ENCODE measurements at places on chromosomes 4 and X.
A peak's percentile ranks its signal among the peaks of the same experiment; 100 is the strongest.

GRCh38 chr4:124265701-124266100, 446.8 kb downstream of the ANKRD50 start:
- DNase-seq: no peak

GRCh38 chrX:78104447-78105176, 564 bp downstream of the PGK1 start:
- DNase-seq: peak; percentile 35

- DNase-seq: no peak
These were observed 197.6 kb downstream of the CPXCR1 start for GRCh38 chrX:88944661-88945060.

DNA sequence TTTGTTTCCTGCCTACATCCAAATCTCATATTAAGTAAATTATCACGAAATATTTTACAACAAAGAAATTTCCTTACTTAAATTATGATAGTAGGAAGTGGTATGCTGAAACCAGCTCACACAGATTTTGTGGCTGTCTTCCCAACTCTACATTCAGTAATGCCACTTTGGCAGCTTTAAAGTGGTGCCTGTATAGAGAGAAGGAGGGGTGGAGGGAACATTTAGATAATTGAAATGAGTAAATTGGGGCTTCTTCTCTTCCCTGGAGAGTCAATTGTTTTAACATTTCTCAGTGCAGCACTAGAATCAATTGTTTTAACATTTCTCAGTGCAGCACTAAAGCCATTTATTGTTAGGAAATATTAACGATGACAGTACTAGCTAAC, 1323.1 kb downstream of the PCDH7 start:
- DNase-seq: no peak

DNA sequence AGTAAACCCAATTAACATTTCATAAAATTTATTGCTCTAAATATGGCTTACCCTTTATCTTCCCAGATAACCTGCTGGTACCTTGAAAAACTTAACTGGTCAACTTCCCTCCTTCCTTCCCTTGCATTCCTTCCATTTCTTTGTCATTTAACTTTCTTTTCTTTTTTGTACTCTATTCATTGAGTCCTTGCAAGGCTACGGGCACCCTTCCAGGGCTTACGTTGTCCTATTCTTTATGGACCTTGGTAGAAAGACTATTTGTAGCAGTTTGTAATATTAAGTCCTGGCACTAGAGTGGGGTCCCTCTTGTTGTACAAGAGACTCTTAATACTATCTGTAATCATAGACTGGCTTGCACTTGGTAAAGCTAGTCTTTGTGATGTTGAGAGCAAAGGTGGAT, 8.0 kb upstream of the GATB start:
- no peak for DNase-seq

- DNase-seq: no peak
These were observed 44.5 kb downstream of the SEPTIN11 start for GRCh38 chr4:76993787-76994641.

DNA sequence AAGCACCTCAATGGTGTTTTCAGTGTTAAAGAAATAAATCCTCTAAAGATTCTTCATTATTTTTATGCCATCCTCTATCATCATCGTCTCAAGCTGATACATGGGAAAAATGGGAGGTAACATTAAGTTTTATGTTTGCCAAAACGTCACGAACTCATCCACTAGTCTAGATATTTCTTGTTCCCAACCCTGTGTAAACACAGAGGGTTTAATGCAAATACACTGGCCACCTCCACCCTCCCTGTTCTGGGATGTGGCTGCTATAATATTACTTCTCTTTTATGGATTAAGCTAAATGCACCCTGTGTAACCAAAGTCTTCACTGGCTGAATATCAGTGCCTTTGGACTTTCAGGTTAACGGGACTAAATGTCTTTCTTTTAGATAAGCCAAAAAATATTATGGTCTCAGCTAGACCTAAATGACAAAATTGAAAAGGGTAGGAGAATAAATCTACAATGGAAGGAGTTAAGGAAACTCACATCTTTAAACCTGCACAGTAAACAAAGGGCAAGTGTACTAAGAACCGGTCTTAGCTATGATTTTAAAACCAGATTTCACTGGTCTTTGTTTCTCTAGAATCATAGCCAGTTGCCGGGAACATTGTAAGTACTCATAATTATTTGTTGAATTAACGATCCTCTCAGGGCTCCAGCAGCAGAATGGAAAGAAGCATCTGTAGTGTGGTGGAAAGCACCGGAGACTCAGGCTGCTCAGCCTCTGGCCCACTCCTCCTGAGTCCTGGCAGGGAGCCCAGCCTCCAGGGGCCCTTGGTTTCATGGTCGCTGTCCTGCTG, 103.5 kb upstream of the NOCT start:
- DNase-seq: no peak

DNA sequence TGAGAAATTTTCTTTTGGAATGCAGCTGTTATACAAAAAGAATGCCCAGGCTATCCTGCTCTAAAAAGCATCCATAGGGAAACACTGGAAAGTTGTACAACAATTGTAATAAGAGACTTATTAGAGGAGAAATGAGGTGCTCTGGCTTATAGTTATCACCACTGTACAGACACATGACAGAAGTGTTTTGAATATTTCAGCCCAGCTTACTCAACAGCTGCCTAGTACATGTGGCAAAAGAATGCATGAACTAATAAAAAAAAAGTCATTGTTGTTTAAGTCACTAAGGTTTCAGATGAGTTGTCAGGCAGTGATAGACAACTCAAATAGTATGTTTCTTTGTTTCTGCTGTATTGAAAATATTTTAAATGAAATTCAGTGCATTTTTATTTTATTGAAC, 307.7 kb downstream of the GPM6A start:
- no peak for DNase-seq

DNA sequence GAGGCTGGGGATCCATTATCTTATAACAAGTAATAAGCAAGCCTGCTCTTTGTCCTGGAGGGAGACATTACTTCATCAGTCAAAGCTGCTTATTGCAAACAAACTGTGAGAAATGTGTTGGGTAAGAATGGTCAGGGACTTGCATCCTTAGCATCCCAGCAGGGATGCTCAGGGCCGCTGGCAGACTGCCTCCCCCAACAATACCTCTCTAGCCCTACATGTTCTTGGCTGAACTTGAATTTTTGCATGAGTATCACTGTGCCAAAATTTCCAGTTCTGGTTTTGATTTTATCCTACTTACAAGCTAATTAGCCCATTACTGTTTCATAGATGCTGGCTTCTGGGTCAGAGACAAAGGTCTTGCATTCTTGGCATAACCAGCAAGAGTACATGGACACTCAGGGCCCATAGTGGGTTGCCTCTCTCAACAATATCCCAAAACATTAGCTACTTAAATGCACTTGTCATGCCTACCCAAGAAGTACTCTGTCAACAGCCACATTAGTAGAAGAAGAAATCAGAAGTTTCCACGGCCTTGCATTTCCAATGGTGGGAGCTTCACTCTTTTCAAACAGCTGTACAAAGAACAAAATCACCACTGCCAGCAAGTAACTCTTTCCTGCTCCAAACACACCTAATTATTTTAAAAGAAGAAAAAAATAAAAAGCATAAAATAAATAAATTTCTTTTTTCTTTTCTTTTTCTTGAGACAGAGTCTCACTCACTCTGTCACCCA, 41.9 kb upstream of the NEUROG2 start:
- no peak for DNase-seq

DNA sequence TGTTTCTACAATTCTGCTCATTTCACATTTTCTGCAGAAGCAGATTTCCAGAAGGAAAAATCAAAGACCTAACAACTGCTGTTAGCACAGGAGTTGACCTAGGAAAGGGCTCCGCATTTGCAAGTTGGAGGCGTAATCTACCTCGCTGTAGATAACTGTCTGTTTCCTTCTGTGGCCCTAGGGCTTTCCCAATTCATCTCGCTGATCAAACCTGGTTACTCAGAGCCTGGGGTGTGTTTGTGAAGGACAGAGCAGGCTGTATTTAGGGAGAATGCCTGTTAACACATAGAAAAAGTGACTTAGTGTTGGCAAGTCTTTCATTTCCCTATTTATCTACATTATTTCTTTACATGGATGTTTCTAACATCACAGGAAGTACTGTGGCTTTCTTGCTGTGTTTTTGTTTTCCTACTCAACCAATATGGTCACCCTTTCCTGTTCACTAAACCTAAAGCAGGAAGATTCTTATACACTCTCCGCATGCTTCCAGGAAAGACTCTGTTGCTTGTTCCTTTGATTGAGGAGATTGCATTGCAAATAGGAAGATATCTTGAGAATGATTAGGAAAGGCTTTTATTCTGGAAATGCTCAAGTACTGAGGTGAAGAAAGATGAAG, 40.5 kb downstream of the AGA start:
- DNase-seq: no peak

DNA sequence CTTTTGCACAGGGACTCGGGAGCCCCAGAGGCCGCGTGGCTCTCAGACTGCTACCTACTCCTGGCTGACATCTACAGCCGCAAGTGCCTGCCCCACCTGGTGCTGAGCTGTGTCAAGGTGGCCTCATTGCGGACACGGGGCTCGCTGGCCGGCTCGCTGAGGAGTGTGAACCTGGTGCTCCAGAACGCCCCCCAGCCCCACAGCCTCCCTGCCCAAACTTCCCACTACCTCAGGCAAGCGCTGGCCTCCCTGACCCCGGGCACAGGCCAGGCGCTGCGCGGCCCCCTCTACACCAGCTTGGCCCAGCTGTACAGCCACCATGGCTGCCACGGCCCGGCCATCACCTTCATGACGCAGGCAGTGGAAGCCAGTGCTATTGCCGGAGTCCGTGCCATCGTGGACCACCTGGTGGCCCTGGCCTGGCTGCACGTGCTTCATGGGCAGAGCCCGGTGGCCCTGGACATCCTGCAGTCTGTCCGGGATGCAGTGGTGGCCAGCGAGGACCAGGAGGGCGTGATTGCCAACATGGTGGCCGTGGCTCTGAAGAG, 28.8 kb downstream of the SH3TC1 start:
- no peak for DNase-seq

DNA sequence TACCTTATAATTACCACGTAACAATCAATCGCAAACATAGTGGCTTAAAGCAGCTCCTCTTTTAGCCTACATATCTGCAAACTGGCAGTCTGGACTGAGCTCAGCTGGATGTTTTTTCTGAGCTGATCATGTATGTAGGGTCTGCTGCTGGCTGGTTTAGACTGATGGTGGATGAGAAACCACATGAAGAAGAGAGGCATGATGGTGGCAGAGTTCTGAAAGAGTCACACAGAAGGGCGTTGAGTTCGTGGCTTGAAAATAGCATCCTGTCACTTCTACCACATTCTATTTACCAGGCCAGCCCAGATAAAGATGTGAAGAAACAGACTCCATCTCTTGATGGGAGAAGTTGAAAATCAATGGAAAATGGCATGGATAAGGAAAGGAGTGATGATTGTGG, 151.3 kb downstream of the SNCA start:
- no peak for DNase-seq

- no peak for DNase-seq
These were observed 118.3 kb upstream of the ETNPPL start for GRCh38 chr4:108881190-108881589.

DNA sequence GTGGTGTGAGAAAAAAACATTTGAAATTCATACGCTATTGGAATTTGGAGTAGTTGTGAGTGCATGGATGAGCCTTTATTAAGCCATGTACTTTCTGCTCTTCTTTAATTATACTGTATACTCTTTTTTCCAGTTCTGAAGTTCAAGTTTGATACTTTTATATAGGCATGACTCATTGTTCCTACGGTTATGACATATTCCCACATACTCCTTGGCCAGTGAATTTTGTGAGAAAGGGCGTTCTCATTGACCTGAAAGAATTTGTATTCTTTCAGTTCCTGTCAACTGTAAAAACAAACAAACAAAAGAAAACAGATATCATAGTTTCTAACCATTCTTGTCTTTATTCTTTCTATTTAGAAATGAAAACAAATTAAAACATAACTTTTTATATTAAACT, 407.3 kb downstream of the MAPK10 start:
- DNase-seq: no peak

DNA sequence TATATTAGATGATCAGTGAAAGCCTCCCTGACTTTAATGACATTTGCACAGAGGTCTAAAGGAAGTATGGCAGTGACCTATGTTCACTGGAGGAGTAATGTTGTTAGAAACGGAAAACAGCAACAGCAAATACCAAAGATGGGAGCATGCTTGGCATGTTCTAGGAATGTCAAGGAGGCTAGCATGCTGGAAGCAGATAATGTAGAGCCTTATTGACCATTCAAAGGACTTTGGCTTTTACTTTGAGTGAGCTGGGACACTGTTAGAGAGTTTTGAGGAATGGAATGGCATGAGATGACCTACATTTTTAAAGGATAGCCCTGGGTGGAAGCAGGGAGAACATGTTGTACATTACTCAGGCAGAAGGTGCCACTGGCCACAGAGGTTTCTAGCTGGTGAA, 6.0 kb downstream of the RPA4 start:
- no peak for DNase-seq

DNA sequence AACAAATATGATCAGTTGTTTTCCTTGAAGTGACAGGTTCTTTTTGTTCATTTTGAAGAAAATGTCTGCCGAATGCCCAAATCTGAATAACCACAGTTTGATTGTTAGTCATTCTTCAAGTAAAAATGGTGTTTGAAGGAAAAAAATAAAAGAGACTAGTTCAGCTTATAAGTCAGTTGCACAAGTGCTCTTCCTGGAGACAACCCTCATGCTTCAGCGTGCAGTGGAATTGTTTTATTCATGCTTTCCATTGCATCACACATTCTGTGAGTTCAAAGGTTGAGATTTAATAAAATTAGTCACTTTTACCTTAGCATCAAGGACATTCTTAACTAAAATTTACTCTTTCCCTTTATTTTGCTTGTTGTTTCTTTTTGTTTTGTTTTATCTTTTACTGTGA, 404.9 kb downstream of the ZNF674 start:
- DNase-seq: no peak

GRCh38 chr4:16290681-16291420, 64.6 kb upstream of the TAPT1 start:
- no peak for DNase-seq

GRCh38 chr4:22500128-22500611, 15.7 kb downstream of the ADGRA3 start:
- no peak for DNase-seq

- DNase-seq: no peak
These were observed 20.9 kb upstream of the S100G start for GRCh38 chrX:16628946-16629595.

DNA sequence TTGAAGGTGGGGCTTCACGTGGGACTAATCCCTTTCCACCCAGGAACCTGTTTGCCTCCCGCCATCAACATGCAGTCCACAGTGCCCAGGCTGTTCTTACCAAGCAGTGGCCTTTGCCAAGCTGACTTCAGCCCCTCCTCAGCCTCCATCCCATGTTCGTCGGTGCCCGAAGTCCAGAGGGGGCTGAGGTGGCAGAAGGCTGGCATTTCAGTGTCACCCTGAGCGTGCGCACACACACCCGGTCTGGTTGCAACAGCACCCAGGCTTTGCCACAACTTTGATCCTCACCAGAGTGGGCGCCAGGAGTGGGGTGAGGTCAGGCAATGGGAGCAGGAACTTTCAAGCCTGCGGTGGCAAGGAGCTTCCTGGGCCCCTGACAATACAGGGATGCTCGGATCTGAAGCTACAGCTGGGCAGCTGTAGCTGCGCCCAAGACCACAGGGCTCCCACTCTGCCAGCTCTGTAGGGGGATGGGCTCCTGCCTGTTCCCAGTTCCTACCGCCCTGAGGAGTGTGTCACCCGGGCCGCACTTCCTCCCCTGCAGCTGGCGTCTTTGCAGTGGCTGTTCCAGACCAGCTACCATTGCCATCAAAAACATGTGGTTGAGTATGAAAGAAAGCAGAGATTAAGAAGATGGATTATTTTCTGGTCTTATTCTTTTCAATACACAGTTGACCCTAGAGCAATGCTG, 428.0 kb downstream of the EPHA5 start:
- DNase-seq: no peak

GRCh38 chr4:40058854-40059253, 2.2 kb downstream of the N4BP2 start:
- no peak for DNase-seq

- DNase-seq: no peak
These were observed 2.9 kb upstream of the FAT1 start for GRCh38 chr4:186726426-186727168.
